ENCODE measurements at places on chromosomes 12 and 14. TPM values are rescaled to one million over a fixed set of nuclear protein-coding genes. Genes with fewer than 3 reads are reported as not detected.

The ANO2 gene
- total RNA-seq = not detected

The MDP1 gene
- 16.9 TPM for total RNA-seq

The VCPKMT gene
- total RNA-seq = 12.4 TPM

The GALNT8 gene
- total RNA-seq = 0.84 TPM

The NYNRIN gene
- 0.52 TPM for total RNA-seq

The ACADS gene
- 18.6 TPM for total RNA-seq
